ENCODE measurements at places on chromosomes 4 and X.
A peak's percentile ranks its signal among the peaks of the same experiment; 100 is the strongest.

GRCh38 chrX:133527415-133527814 lies 112.1 kb upstream of the GPC4 start:
- no peak for DNase-seq

GRCh38 chr4:161376275-161376674 lies 787.5 kb downstream of the FSTL5 start:
- no peak for DNase-seq

DNA sequence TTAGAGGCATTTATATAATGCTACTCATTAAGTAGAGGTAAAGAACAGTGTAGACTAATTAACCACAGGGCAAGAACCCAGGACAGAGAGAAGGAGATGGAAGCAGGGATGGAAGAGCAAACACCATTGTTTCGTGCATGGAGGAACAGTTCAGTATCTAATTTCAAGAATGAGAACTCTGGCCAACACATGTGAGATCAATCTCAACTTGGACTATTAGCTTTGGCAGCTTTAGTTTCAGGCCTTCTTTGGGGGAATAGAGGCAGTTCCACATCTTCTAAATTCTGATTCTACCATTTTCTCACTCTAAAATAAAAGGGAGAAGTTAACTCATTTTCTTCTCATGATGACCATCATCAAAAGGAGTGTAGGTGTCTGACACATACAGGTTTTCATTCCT lies 207.0 kb downstream of the LDB2 start:
- DNase-seq: no peak

- DNase-seq: no peak
Measured at GRCh38 chrX:155865193-155865592, 16.0 kb upstream of the VAMP7 start.

- DNase-seq: no peak
Measured at GRCh38 chr4:137558951-137559350, 26.7 kb upstream of the PCDH18 start.

- DNase-seq: no peak
Measured at GRCh38 chr4:1763070-1763549, 30.0 kb upstream of the FGFR3 start.

GRCh38 chr4:37471971-37472370 lies 214.2 kb downstream of the RELL1 start:
- no peak for DNase-seq

- no peak for DNase-seq
Measured at GRCh38 chrX:139267851-139268250, 262.7 kb upstream of the F9 start.

DNA sequence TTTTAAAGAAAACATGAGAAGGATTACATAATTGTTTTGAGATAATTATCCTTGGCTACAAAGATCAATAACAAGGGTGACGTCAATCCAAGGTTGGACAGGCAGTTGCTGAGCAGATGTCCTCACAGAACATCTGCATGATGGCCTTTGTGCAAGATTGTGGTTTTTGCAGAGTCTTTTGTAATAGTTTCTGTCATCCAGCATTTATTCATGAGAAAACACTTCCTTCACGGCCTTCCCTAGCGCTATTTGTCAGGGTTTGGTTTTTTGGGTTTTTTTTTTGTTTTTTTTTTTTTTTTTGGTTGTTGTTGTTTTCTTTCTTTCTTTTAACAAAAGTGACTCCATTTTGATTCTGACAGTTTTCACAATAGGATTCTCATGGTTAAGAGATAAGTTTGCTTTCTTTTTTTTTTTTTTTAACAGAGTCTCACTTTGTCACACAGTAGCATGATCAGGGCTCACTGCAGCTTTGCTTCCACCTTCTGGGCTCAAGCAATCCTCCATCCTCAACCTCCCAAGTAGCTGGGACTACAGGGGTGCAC lies 31.5 kb upstream of the ELF2 start:
- DNase-seq: peak; percentile 7

- no peak for DNase-seq
Measured at GRCh38 chr4:25843340-25844097, 19.3 kb downstream of the SEL1L3 start.

Measured in activated CD4-positive, alpha-beta T cell treated with anti-CD3 and anti-CD28 coated beads, Interleukin-2, Interleukin-4, amounts not matched to agents 100 ng/mL and 50 ng/mL, durations not matched to agents 16 hours and 8 hours (primary cell).